Astrocyte of the spinal cord (primary cell): ENCODE measurements at places on chromosomes 1 and 21.
A peak's percentile ranks its signal among the peaks of the same experiment; 100 is the strongest.

DNA sequence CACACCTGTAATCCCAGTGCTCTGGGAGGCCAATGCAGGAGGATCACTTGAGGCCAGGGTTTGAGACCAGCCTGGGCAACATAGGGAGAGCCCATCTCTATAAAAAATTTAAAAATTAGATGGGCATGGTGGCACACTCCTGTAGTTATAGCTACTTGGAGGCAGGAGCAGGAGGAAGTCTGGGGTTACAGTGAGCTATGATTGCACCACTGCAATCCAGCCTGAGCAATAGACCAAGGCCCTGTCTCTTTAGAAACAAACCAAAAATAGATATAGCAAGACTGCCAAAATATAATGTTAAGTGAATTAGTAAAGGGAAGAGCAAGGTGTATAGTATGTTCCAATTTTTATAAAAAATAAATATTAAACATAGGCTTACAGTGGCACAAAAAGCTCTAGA is 28.8 kb downstream of the PLEKHO1 start:
- DNase-seq = no peak

DNA sequence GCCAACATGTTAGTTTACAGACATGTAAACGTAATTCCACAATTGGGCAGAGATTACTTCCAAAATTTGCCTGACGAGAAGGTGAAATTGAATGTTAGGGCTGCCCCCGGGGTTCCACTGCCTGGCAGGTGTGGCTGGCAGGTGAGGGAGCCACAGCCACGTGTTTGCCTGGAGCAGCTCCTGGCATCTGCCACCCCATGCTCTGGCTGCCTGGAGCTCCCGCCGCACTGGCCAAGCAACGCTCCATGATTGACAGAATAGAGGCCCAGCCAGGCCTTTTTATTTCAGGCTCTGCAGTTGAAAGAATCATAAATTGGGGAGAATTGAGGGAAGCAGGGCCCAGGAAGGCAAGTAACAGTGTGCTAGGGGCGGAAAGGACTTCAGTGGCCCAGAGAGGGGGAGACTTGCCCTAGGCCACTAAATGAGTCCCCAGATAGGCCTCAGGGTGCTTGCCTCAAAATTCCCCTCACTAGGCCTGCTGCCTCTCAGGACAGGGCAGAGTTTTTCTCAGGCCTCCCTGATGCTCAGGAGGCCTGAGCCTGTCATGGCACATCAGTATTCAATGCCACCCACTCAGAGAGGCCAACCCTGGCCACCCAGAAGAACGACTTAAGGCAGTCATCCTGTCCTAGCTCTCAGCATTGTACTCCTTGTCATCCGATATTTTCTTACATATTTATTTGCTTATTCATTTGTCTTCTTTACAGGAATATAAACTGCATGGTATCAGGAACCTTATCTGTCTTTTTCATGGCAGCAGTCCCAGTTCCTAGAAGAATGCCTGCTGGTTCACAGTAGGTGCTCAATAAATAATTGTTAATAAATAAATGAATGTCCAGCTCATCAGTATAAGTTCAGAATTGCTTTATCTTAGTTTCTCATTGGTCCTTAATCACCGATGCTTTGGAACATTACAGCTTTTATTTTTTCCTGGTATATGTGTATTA is 16.6 kb upstream of the S1PR1 start:
- DNase-seq = no peak

- DNase-seq = no peak
These were observed 19.7 kb upstream of the ID3 start for GRCh38 chr1:23578997-23579363.

GRCh38 chr1:215055281-215055935 is 27.1 kb upstream of the KCNK2 start:
- DNase-seq = no peak

DNA sequence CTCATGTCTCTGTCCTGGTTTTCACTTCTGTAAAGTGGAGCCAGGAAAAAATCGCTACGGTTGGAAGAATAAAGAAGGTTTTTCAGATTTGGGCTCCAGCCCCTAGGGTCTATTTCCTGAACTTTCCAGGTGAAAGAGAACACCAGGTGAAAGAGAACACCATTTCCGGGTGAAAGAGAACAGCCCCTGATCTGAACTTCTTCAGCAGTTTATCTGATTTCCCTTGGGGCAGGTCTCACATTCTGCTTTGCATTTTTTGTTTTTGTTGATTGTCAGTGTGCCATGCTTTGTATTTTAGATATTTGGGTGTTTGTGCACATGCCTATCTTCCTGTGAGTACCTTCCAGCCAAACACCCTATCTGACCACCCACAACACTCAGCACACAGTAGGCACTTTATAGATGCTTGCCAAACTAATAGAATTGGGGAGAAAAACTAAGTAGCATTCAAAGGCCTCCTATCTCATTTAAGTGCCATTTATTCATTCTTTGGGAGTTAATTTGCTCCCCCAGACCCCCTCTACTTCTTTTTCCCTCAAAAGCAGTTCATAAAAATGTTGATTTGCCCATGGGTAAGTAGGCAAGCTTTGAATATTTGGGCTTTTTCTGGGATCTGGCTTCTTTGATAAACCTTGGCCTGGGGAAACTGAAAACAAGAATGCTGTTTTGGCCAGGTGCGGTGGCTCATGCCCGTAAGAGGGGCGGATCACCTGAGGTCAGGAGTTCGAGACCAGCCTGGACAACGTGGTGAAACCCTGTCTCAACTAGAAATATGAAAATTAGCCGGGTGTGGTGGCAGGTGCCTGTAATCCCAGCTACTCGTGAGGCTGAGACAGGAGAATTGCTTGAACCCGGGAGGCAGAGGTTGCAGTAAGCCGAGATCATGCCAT is 2.2 kb downstream of the NAV1 start:
- no peak for DNase-seq

DNA sequence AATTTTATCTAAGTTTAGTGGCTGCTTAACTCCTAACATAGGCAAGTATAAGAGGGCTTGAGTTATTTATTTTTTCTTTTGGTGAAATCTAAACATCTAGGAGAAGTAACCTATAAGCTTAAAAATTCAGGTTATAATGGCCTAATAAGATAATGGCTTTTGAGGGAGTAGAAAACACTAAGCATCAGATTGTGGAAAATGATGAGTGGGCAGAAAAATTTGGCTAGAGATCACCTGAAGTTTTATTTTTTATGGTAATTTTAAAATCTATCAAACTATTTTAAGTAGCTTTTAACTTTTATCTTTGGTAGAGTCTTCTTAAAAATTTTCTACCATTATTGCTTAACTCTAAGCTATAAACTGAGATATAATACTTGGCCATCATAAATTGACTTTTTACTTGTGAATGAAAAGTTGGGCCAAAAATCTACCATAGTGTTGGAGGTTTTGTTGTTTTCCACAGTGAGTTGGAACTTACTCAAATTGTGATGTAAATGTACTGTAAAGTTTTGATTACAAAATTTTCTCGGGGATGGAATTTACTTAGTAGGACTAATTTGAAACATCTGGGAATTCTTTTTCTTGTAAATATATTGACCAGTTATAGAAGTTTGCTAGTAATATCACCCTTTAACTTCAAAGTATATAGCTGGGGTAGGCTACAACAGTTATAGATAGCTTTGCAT is 63.9 kb downstream of the USP25 start:
- no peak for DNase-seq

GRCh38 chr1:246091477-246091876 is 415.6 kb downstream of the SMYD3 start:
- no peak for DNase-seq

DNA sequence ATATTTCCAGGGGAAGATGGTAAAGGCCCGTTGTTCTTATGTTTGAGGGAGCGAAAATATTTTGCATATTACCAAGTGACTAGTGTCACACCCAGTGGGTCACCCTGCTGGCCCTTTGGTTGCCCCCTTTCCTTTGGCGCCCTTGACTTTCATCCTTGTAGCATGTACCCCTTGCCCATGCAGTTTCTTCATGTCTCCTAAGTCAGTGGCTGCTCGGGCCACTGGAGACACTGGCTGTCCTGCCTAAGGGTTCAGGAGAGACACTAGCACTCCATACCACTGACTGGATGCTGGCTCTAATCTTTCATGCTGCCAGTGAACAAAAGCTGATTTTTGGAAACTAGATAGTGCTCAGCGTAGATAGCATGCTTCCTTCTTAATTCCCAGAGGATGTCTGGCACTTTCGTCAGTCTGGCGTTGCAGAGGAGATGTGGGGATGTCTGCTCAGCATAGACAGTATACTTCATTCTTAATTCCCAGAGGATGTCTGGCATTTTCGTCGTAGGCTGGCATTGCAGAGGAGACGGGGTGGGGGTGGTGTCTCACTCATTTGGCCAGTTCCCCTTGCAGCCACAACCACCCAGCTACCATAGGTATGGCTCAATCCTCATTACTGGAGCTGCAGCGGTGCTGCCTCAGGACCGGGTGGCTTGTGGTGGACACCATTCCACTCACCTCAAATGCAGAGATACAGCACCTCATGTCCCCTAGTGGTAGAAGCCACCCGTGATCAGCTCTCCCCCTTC is 770.9 kb upstream of the TPTE start:
- DNase-seq = no peak

DNA sequence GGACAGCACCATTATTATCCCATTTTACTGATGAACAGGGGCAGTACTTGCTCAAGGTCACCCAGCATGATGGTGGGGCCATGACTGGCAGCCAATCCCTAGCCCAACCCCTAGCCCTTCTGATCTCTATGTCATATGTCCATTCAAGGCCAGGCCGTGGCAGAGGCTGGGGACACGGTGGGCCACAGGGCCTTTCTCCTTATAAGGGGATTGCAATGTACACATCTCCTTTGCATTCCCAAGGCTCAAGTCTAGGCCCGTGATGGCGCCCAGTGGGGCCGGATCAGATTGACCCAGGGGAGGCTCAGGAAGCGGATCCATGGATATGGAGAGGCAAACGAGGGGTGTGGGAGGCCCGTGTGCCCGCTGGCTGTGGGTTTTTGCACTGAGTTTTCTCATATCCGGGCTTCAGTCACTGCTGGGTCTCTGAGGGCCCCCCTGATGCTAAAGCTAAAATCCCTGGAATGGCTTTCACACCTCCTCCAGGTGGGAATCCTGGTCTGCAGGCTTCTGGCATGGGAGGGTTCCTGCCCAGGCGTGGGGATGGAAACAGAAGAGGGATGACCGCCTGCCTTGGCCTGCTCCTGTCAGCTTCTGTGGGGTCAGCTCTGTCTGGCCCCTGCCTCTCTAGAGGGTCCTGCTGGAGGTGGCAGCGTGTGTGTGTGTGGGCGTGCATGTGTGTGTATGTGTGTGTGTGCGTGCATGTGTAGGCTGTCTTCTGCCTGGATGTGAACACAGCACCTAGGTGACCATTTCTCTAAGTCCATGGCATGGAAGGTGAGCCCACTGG is 2.1 kb downstream of the MYOM3 start:
- no peak for DNase-seq

DNA sequence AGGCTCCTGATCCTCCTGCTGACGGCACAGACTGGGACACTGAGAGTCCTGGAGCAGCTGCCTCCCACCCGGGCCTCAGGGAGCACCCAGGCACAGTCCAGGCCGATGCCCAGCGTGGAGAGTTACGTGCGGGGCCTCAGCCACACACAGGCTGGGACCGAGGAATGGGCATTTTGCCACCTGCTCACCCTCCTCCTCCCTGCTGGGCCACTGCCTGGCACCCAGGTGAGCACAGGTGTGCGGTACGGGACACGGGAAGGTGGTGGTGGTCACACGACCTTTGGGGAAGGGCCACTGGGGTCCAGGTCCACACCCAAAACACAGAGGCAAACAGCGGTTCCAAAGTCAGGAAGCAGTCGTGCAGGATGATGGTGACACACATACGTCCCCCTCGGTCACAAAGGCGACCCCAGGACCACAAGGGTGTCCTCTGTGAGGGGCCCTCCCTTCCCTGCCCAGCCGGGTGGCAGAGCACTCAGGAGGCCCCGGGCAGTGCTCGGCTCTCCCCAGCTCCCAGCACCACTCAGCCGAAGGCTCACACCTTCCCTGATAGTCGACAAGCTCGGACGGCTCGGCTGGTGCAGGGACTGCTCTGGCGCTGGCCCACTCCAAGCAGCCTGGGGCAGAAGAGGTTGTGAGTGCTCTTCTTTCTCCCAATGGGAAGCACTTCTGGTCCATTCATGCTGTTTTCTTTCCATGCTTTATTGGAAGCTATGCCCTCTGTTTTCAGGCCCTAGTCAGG is 14.3 kb downstream of the MORN1 start:
- DNase-seq = no peak

- peak; percentile 82 for DNase-seq
These were observed 109.8 kb downstream of the KCNK2 start for GRCh38 chr1:215192306-215192705.

GRCh38 chr21:44371596-44371995 is 18.2 kb downstream of the TRPM2 start:
- DNase-seq = no peak

- no peak for DNase-seq
These were observed 17.7 kb downstream of the TEX38 start for GRCh38 chr1:46689356-46689755.

DNA sequence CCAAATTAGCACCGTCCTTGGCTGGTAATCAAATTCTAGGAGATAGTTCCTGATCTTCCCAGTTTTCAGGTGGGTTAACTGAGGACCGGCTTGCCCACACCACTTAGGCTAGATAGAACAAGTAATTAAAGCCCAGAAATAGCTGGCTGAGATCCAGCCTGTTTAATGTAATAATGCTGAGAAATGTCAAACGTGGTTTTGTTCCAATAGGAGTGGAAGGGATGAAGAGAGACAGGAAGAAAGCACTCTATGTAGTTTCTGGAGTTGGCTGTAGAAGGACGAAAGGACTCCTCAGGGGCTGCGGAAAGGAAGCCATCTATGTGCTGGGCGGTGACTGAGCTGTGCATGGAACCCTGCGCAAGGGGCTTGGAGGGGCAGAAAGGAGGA is 18.6 kb downstream of the NAV1 start:
- DNase-seq = no peak
